ENCODE measurements at places on chromosomes 3 and 15. TPM values are rescaled to one million over a fixed set of nuclear protein-coding genes. Genes with fewer than 3 reads are reported as not detected.

DNA sequence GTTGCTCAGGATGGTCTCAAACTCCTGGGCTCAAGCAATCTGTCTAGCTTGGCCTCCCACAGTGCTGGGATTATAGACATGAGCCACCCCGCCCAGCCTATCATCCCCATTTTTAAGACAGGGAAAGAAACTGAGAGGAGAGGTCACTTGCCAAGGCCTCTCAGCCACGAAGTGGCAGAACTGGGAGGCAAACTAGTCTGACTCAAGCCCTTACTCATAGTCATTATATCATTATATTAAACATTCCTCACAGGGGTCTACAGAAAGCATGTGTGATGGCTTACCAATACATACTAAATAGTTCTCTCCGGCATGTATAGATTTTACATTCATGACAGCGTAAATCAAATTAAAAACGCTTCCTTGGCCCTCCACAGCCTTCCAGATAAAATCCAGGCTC lies 62.0 kb upstream of the ZBTB38 start:
- DNase-seq, result no peak

- no peak for DNase-seq
These were observed 954 bp upstream of the MAPKBP1 start for GRCh38 chr15:41773332-41773728.

DNA sequence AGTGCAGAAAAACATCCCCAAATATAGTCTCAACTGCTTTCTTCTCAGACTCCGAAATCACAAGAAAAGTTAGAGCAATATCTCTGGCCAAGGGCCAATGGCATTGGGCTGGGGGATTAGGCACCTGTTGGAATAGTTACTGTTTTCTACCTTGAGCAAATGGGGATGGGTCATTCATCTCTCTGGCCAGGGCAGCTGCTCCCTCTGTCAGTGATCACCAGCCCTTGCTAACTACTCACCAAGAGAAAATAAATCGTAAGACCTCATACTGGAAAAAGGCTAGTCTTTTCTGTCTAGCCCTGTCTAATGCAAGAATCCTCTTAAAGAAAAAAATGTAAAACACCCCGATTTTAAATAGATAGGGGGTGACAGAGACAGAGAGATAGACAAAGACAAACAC lies 10.9 kb downstream of the CERS3 start:
- DNase-seq, result no peak

GRCh38 chr3:53226142-53226840 lies 29.5 kb downstream of the TKT start:
- no peak for DNase-seq

DNA sequence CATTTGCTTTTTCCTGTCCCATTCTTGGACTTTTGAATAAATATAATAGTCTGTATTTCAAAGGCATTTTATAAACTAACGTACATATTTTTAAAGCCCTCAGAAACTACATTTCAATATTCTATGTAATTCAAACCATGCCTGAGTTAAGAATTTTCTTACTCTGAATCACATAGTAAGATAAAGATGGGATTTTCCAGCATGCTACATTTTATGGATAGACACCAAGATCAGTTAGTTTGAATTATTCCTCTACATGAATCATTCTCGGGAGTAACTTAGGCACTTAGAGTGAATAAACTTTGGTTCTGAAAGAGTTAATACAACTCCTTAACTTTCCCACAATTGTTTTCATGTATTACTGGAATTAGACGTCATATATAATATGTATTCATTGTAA lies 713.3 kb upstream of the CBLB start:
- DNase-seq, result no peak

GRCh38 chr15:52492132-52492531 lies 36.5 kb downstream of the MYO5A start:
- no peak for DNase-seq

DNA sequence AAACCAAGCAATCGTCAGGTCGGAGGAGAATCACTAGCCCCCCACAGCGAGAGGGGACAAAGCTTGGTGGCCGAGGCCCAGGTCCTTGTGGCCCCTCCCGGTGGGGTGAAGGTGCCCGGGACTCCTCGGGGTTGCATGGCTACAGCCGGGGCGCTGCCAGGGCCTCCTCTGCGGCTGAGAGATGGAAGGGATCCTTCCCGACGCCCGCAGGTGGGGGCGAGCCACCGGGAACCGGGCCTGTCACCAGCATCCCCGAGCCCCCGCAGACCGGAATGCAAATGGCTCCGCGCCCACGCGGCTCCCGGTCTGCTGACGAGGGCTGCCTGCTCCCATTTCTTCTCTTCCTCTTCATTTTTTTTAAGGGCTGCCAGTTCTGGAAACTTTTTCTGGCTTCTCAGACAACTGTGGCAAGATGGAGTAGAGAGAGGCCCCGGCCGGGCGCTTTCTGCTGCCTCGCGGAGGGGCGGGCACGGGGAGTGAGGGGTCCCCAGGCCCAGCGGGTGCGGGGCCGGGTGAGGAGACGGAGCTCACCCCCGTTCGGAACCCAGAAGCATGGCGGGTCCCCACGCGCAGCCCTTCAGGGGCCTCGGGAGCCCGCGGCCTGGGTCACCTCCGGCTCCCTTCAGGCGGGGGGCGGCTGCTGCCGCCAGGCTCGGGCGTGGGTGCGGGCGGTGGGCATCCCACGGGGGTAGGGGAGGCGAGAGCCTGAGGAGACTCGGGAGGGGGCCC lies 27.5 kb downstream of the MELTF start:
- DNase-seq, result no peak

GRCh38 chr3:116087426-116087825 lies 357.9 kb downstream of the LSAMP start:
- DNase-seq, result no peak

GRCh38 chr3:171248426-171249111 lies 211.6 kb downstream of the TNIK start:
- no peak for DNase-seq

GRCh38 chr3:173268781-173269180 lies 127.7 kb upstream of the SPATA16 start:
- no peak for DNase-seq

GRCh38 chr3:25957026-25957425 lies 167.1 kb downstream of the OXSM start:
- DNase-seq, result no peak

GRCh38 chr15:35427496-35427895 lies 118.5 kb downstream of the DPH6 start:
- no peak for DNase-seq

DNA sequence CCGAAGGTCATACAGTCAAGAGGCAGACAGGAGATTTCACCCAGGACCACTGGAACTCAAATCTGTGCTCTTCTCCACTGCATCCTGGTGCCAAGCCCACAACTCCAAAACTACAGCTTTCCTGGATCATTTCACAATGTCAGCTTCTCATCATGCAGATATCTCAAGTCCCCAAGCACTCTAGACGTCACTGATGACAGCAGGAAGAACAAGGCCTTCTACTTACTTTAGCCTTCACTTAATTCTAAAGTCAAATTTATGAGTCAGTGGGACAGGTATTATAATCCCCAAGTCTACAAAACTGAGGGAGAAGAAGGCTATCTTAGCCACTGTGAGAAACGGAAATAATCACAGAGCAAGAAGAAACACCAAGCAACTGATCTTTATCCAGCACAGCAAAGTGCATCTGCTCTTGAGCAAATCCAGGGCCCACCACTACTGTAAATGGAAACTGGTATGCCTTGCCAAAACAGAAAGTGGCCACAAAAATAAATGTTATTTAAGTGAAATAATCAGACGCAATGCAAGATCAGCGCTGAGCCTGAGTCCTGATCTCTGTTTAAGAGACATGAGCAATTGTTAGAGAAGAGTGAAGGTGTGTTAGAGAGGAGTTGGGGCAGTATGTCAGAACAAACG lies 928 bp downstream of the RAD18 start:
- DNase-seq, result no peak

DNA sequence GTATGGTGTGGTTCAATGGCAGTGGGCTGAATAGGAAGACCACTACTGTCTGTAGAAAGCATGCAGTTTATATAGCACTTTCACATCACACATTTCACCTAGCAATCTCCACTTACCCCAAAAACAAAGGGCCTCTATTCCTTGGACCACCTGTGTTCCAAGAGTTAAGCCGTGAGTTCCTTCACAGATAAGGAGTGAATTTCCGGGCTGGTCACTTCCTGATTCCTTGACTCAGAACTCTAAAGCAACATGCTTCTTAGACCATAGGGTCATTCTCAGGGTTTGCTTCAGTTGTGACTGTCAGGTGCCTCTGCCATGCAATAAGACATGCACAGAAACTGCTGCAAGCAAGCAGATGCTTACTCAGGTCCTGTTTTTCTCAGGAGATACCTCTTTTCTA lies 588.5 kb upstream of the TGFBR2 start:
- DNase-seq, result no peak

- no peak for DNase-seq
These were observed 130.8 kb upstream of the SNTN start for GRCh38 chr3:63521657-63522056.

GRCh38 chr3:60765776-60766175 lies 485.5 kb downstream of the FHIT start:
- DNase-seq, result no peak

DNA sequence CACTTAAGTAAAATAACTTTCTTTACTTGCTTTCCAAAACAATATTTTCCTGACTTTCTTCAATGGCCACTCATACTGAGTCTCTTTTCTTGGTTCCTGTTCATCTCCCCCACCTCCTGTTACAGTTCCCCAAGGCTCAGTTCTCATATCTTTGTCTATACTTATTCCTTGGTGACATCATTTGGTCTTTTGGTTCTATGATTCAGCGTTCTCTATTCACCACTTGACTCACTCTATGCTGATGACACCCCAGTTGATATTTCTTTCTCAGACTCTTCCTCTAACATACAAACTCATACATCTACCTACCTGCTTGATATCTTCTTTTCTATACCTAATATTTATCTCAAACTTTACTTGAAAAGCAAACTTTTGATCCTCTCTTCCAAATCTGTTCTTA lies 85.0 kb upstream of the P3H2 start:
- DNase-seq, result no peak

DNA sequence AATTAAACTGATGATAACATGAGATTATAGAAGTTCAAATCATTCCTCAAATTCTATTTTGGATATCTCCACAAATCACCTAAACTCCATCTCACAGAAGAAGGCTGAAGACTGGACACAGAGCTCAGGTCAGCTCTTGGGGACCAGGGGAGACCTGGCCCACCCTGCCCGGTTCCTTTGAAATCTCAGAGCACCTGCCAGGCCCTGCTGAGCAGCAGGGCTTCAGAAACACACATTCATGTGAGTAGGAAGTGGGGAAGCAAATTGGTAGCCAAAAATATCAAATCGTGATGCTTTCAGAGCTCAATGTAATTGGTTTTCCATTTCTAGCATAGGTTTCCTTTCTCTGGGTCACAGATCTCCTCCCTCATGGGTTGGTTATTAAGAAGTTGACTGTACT lies 76.2 kb downstream of the OCA2 start:
- DNase-seq, result no peak

DNA sequence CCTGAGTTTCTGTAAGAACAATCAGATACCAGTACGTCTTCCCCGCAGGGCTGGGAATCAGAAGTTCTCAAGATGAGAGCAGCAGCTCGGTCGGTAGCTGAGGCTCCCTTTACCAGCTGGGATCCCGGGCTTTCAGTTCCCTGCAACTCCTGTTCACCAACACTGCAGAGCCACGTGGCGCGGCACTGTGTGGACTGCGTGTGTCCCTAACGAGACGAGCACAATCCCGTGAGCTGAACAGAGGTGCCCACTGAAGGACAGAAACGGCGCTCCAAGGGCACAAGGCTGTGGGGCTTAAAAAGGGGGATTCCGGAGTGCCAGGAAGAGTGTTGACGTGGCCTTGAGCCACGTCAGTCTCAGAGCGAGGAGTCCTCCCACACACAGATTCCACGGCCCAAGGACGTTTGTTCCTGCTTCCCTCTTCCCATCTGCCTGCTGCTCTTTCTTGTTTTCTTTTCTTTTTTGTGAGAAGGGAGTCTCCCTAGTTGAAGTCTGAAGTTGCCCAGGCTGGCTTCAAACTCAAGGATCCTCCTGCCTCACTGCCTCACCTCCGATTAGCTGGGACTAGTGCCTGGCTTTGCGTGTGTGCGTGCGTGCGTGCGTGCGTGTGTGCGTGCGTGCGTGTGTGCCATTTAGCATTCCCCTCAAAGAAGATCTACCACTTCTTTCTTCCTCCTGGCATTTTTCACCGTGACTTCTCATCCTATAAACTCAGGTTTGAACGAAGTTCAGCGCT lies 37.1 kb upstream of the RPL35A start:
- no peak for DNase-seq

DNA sequence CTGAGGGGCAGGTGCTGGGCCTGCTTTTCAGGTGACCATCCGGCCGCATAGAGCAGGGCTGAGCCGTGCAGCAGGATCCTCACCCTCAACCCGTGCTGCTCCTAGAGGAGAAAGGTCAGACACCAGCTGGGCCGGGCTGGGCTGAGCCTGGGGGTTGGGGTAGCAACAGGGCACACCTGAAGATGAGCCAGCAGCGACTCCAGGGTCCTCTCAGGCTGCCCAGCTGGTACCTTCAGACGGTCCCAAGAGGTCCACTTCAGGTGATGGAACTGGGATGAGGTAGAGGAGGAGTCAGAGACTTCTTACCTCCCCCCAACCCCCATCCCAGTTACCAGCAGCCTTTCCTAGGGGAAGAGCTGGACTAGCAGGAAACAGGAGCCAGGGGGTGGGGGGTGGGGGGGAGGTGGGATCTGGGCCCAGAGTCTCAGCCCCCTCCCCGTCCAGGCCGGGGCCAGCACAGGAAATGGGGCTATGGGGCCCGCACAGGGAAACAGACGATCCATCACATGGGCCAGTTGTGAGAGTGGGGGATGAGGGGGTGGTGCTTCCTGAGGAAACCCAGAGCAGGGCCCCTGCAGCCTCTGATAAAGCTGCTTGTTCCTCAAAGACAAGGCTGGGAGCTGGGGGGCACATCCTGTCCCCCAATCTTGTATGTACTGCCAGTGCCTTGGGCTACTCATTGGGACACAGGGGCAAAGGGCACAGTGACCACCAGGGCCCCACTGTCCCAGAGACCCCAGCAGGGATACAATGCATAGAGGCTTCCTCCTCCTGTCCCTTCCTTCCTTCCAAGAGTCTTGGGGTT lies 3.0 kb downstream of the INKA1 start:
- DNase-seq, result no peak

- DNase-seq, result no peak
These were observed 427.7 kb downstream of the GABRG3 start for GRCh38 chr15:27398631-27399161.

GRCh38 chr3:109155828-109156227 lies 19.3 kb downstream of the C3orf85 start:
- DNase-seq, result no peak

The GOLGA8T gene
- not detected for total RNA-seq

The VEPH1 gene
- total RNA-seq, result 0.51 TPM

The GJD2 gene
- not detected for total RNA-seq

The SPTBN5 gene
- total RNA-seq, result 2.1 TPM

The TTLL13 gene
- total RNA-seq, result 0.39 TPM

The SNUPN gene
- total RNA-seq, result 52.1 TPM

The PARP15 gene
- 0.21 TPM for total RNA-seq

The CKMT1B gene
- total RNA-seq, result 2.4 TPM

The GOLGA8S gene
- 0.15 TPM for total RNA-seq

The NR1I2 gene
- total RNA-seq, result not detected

The GABRB3 gene
- 0.13 TPM for total RNA-seq

The CLDN18 gene
- 0.08 TPM for total RNA-seq

The TMC3 gene
- not detected for total RNA-seq

The DPPA2 gene
- total RNA-seq, result not detected

Measured in Panc1 (cell line).